Kidney glomerular epithelial cell (primary cell): ENCODE measurements at places on chromosomes 3 and 15.
A peak's percentile ranks its signal among the peaks of the same experiment; 100 is the strongest.

DNA sequence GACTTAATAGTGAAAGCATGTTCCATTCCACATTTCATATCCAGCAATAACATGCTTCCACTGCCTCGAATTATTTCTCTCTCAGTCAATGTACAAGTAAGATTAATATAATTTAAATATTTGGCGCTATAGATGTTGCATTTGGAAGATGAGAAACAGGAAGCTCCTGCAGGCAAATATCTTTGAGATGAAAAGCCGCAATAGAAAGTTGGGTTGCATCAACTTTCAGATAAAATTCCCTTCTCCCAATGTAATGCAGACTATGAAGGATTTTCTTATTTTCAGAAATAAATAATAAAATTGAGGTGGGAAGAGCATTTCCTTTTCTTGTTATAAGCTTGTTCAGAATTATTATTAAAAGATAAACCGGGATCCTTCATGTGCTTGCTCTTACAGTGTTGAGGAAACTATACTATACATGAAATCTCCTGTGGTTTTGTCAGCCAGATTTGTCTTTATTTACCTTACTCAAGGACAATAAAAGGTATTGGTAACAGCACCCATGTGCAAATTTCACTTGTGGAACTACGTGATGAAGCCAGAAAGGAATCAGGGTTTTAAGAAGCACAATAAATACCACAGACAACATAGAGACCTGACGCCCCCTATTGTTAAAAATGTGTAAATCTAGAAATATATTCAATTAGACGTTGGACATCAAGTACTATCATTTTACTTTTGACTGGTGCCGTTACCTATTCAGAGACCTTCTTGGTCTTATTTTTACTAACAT, 307.0 kb downstream of the ARPP21 start:
- DNase-seq, result peak; percentile 46

- DNase-seq, result no peak
Observed at GRCh38 chr3:181533811-181534210, 177.9 kb upstream of the SOX2 start.

DNA sequence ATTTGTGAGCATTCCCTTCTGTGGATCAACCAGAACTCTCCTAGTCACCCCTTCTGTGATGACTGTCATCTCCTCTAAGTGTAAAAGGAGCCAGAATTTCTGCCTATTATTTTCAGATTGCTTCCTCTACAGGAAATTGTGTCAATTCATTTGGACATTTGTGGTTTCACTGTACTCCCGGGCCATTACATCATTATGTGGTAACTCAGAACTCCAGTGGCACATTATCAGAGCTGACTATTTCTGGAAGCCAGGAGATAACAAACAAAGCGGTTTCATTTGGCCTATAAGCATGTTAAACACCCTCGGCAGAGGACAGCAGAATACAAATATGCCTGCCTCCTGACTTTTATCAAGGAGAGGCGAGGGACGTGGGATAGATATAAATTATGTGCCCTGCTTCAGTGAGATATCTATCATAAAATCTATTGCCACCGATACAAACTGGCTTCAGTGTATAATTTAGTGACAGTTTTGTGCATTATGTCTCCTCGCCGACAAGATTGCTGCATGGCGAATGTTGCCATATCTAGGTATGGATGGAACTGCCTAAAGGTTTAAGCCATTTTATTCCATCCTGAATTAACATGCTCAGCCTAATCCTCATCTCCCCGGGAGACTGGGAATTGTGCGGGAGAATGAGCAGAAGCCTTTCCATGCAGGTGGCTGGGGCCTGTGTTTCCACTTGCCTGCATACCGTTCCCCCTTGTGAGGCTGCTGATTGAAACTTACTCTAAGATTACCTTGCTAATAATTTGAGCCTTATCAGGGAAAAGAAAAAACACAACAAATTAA, 193.4 kb upstream of the SEMA6D start:
- DNase-seq, result no peak

GRCh38 chr3:108328821-108329486, 32.6 kb downstream of the HHLA2 start:
- no peak for DNase-seq

GRCh38 chr3:138347960-138348753, at the start of gene MRAS:
MRAS (plus strand) TSS chr3:138348579; CDS start chr3:138372884, 24,305 bp downstream.
- DNase-seq, result peak; percentile 75

- no peak for DNase-seq
Observed at GRCh38 chr15:64161688-64162477, 939 bp downstream of the PPIB start.

DNA sequence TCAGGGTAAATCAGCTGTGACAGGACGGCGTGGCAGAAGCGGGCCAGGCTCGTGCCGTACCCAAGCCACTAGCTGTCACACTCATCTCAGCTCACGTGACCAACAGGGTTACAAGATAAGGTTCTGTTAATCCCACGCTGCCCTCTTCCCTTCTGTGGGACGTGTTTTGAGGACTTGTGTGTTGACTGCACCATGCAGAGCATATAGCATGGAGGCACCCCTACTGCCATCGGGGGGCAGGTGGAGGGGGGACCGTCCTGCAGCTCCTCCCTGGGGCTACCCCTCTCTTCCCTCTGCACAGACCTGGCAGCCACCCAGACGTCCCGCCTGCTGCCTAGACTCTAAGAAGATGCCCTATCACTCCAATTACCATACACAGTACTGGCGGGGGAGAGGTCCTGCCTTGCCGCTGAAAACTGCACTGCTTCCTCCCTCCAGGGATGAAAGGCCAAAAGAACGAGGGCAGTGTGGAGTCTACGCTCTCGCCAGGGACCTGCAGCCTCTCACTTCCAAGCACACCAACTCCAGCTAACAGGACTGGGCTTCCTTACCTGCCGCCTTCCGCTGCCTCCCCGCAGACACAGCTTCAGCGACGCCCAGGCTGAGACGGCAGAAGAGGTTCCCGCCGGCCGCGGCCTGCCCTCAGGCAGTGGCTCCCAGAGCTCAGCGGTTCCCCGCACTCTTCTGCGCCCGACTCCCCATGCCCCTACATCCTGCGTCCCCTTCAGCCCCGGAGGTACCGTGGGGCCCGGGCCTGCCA, at the start of gene TNK2:
Gene TNK2, minus strand, starts transcription at position 618 of the 760 bp plus-strand sequence. CDS start 19,963 bp downstream, outside the sequence.
- DNase-seq, result no peak

GRCh38 chr3:173066044-173067004, 74.7 kb downstream of the SPATA16 start:
- DNase-seq, result peak; percentile 16

DNA sequence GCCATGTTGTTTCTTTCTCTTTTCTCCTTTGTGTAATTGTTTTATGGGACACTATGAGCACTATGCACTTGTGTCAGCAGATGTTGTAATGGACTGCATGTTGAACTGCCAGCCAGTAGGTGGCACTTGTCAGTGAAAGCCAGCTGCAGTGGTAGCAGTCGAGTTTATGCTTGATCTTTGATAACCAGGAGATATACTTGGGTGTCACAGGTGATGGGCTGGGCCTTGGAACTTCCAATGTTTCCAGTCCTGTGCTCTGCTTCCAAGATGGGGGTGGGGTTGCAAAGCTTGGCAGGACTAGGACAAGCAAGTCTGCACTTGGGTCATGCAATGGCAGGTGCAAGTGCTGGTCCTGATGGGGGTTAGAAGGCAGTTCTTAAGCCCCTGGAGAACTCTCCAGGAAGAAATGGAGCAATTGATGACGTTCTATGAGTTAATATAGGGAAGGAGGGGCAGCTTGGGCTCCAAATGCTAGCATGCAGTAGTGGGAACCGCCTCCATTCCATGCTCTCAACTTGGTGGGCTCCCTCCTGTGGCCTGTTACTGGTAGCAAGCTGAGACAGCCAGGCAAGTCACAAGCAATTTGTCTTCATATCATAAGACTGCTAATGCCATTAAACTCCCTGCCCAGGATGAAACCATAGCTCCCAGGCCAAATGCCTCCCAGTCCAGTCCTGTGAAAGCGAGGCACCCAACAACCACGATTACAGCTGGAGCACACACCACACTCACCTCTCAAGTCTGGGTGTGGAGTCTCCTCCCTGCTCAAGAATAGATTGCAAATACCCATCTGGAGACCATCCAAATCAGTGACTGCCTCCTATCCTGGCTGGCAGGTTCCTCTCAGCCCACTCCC, 287.2 kb downstream of the CGGBP1 start:
- DNase-seq, result peak; percentile 34

- DNase-seq, result peak; percentile 69
Observed at GRCh38 chr3:132593947-132594323, 3.1 kb upstream of the ACKR4 start.

DNA sequence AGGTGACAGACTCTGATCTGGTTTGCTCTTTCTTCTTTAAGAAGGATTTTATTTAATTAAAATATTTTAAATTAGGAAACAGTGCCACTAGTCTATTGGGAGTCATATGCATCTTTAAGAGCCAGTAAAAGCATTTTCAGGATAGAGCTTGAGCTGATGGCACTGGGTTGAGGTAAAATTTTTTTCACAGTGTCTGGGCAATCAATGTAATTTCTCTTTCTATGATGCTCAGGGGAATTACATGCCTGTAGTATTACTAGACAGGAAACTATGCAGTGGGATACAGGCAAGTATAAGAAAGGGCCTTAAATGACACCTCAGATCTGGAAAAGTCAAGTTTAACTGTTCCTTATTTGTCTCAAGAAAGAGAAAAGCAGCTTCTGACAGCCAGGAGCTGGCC, 76.4 kb downstream of the GAP43 start:
- no peak for DNase-seq

- DNase-seq, result no peak
Observed at GRCh38 chr3:147921051-147921450, 511.9 kb downstream of the ZIC1 start.

- no peak for DNase-seq
Observed at GRCh38 chr3:22506871-22507270, 696.3 kb upstream of the UBE2E2 start.

DNA sequence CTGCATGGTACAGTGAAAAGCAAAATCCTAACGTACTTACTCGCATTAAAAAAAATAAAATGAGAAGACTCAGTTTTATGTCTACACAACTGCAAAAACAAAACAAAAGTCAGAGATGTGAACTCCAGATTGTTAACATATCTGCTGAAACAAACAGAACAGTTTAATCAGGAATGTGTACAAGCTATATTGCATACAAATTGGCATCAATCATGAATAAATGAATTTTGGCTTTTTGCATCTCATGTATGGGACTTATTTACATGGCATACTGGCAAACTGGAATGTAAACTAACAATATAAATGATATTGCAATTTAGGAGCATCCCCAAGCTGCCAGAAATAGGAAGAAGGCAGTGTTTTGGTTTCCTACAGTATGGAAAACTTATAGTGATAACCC, 79.6 kb upstream of the NSMCE3 start:
- DNase-seq, result no peak

DNA sequence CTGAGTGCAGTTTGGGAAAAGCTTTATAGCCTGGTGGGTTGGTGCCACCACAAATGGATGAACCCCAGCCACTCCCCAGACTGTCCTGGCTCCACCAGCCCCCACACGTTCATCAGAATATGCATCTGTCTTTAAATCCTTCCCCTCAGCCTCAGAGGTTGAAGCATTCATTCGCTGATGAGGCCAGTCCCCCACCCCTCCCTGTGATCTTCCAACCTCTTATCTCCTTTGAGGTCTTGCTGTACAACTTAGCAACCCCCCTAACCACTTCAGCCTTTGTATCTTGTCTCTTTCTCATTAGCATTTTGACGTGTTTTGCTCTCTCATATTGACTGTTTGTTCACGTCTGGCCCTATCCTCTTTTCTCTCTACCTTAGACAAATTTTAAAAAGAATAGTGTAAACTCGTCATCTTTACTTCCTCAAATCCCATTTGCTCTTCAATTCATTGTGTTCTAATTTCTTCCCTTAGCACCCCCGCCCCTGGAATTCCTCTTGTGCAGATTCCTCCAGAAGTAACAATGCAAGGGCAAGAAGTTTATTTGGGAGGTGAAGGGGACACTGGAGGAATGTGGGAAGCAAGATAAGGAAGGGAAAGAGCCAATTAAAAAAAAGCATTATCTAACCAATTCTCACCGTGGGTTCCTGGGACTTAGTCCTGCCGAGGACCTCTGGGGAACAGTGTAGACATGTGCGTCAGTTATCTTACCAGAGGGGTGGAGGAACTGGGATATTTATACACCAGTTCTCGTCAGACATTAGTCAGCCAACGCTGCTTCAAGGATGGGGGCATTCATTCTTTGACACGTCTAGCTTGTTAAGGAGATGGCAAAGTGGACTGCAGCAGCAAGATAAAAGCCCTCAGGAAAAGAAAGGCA, 38.6 kb downstream of the MOBP start:
- DNase-seq, result no peak

- no peak for DNase-seq
Observed at GRCh38 chr15:47955021-47955420, 165.8 kb upstream of the SLC24A5 start.

- no peak for DNase-seq
Observed at GRCh38 chr3:54309601-54310000, 187.2 kb downstream of the CACNA2D3 start.

DNA sequence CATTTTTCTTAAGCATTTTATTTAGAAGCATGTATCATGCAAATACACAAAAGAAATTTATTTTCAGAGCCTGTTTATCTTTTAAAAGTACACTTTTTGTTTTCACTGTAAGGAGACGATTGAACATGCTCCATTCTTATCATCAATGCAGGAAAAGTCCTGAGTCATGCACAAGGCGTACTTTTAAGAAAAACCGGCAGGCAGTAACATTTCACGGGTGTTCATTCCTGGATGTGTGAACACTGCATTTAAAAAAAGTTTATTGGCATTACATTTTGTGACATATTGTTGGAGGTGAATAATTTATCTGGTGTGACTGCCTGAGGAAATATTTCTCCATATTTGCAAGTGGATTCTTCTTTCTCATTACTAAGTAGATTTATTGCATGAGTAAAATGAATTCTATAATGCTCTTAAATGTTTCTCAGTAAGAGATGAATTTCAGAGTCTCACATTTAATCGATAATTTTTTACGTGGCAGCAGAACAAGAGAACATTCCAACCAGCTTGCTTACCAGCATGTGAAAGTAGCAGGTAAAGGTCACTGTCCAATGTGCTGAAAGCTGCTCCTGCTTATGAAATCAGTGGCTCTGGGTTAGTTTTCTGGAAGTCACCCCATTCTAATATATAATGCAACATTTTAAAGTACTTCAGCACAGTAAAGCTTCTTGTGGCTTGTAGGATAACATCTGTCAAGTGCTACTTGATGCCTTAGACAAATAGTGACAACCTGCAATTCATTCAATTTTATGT, 87.0 kb downstream of the SV2B start:
- DNase-seq, result peak; percentile 10
